ENCODE measurements at places on chromosomes 2 and 18.
A peak's percentile ranks its signal among the peaks of the same experiment; 100 is the strongest.

DNA sequence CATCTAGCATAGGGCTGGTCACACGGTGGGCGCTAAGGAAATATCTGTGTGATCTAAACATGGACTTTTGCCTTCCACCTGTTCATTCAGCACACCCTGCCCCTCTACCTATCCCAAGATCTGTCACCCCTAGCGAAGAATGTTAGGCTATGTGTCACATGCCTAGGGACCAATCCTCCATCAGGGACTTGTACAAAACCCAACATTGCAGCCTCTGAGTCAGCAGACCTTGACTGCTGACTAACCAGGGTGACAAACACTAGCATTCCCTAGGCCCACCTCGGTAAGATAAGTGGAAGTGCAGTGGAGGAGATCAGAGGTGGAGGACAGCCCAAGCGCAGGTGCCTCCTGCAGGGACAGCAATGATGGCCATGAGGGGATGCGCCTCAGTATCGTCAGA lies 99.2 kb downstream of the SOX11 start:
- no peak for DNase-seq

GRCh38 chr2:19722531-19722971 lies 179.2 kb downstream of the TTC32 start:
- peak; percentile 13 for DNase-seq

GRCh38 chr2:9992427-9993187 lies 41.1 kb downstream of the GRHL1 start:
- DNase-seq = no peak

GRCh38 chr2:215771241-215771640 lies 242.1 kb downstream of the MREG start:
- no peak for DNase-seq

DNA sequence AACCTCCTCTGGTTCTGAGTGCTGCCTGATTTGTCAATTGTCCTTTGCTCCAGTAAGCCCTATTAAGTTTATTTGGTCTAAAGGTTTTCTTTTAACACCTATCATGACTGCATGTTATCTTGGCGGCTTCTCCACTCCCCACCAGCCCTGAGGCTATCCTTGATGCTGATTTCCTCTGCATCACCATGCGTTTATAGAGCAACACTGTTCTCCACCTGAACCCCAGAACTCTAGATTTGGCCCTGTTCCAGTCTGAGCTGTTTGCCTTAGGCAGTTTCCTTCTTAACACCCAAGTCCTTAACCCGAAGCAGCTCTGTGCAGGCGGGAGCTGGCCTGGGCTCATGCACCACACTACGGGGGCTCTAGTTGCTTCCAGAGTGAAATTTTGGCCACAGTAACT lies 98.2 kb upstream of the NPAS2 start:
- no peak for DNase-seq

GRCh38 chr18:361941-362310 lies 94.1 kb upstream of the THOC1 start:
- DNase-seq = peak; percentile 49

GRCh38 chr2:144508172-144508851 lies 11.6 kb downstream of the ZEB2 start:
- DNase-seq = no peak

DNA sequence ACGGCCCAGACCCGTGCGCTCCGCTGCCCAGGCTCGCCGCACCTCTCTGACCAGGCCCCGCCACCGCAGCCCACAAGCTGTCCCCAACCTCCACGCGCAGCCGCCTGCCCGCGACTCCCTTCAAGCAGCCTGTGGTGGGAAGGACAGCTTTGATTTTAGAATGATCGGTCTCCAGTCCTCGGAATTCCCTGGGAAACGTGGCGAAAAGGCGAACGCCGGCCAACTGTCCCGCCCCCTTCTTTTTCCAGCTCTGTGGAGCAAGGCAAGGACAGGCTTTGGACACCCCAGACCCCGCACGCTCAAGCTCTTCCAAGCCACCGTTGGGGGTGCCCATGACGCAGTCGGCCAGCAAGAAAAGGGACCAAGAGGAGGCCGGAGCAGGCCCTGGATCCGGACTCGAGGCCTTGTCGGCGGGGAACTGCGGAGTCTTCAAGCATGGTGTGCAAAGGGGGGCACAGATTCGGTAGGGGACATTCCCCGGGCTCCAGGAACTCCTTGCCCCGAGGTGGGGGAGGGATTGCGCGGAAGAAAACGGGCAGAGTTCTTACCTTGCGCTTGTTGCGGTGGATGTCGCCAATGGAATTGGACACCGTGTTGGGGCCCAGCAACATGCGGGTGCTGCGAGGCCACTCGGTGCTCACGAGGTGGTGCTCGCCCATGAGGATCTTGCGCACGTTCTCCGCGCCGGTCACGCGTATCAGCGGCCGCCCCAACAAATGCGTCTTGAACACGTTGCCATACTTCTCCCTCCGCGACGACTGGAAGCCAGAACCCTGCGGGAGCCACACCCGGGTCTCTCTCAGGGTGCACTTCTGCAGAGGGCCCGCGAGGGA lies 4.0 kb downstream of the CYP26B1 start:
- DNase-seq = no peak

DNA sequence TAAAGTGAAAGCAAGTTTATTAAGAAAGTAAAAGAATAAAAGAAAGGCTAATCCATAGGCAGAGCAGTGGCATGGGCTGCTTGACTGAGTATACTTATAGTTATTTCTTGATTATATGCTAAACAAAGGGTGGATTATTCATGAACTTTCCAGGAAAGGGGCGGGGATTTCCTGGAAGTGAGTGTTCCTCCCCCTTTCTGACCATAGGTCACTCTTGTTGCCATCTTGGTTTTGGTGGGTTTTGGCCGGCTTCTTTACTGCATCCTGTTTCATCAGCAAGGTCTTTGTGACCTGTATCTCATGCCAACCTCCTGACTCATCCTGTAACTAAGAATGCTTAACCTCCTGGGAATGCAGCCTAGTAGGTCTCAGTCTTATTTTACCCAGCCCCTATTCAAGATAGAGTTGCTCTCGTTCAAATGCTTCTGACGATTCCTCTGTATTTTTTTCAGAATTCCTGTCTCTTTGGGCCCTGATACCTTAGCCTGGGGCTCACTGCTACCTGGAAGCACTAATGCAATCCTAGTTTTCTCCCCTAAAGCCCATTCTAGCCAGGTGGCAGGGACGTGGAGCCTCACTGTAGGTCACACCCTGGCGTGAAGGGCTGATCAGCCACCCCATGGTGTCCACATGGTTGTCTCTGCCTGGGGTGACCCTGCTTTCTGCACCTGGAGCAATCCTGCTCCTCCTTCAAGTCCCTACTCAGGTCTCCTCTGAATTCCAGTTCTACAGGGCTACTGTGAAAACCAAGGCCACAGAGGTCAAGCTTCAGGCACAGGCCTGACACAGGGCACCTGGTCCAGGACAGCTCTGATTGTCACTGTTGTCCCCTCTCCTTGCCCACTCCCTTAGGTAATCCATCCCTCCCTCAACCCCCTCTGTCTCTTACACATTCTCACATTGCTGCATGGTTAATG lies 6.0 kb upstream of the SLC35F6 start:
- DNase-seq = peak; percentile 99

DNA sequence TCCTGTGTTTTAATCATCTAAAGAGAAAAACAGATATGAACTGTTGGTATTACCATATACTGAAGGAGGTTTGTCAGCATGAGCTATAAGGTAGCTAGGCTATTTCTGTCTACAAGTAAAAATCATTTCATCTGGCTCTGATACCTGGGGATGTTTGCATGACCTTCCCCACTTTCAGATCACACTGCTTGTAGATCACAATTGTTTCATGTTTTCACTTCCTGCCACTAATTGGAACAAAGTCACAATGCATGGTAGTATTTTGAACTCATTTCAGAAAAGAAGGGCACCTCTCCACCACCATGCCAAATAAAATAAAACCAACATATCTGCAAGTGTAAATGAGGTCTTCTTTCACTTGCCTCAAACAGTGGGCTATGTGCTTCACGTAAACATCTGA lies 37.8 kb downstream of the NYAP2 start:
- DNase-seq = no peak

GRCh38 chr2:12293874-12294273 lies 422.9 kb upstream of the TRIB2 start:
- no peak for DNase-seq

DNA sequence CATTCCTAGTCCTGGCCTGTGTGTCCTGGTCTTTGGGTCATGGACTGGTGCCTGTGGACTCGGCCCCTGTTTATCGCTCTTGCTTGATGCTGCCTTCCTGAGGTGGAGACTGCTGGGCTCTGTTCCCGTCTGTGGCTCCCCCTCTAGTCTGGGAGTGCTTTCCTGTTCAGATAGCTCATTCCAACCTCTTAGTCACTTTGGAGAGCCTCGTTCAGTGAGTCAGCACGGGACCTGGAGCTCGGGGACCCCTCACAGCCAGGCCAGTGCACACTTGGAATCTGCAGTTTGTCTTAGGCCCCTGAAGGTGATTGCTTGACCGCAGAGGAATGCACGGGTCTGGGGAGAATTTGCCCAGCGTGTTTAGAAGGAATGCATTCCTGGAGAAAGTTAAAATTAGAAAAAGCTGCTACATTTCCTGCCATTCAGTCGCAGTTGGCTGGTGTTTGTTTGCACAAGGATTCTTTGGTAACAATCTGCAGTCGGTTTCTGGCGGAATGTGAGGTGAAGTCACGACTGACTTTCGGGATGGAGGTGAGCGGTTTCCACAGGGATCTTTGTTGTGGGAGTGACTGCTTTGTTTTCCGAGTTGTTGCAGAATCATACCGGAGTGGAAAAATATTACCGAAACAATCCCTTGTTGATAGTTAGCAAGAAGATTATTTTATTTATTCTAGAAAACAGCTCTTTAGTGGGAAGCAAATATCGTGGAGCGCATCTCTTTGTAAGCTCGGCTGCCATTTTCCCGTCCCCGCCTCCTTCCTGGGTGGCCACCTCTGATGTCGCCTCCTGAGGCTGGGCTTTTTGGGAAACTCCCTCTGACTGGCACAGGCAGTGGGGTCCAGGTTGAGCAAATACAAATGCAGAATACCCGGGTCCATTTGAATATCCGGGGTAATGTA lies 29.6 kb downstream of the SH3BP4 start:
- DNase-seq = peak; percentile 99

- peak; percentile 16 for DNase-seq
These were observed 363.6 kb upstream of the CWC22 start for GRCh38 chr2:180370511-180371205.

DNA sequence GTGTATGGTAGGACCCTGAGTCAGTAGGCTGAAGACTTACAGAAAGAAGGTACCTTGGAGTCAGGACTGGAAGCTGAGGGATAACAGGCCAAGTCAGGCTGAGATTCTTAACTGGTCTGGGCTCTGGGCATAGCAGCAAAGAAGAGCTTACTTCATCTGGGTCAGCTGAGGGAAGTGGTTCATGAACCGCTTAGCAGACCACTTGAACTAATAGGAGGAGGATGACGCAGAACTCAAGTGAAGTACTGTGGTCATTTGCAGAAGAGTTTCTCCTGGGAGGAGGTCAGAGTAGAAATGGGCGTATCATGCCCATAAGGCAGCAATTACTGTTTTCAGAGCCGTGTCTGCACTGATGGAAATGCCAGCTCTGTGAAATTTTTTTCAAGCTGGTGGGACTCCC lies 164.5 kb downstream of the LCLAT1 start:
- no peak for DNase-seq

GRCh38 chr2:18413676-18414396 lies 146.6 kb downstream of the RDH14 start:
- DNase-seq = peak; percentile 85

- DNase-seq = peak; percentile 48
These were observed 132.7 kb upstream of the XPO1 start for GRCh38 chr2:61670591-61671501.

DNA sequence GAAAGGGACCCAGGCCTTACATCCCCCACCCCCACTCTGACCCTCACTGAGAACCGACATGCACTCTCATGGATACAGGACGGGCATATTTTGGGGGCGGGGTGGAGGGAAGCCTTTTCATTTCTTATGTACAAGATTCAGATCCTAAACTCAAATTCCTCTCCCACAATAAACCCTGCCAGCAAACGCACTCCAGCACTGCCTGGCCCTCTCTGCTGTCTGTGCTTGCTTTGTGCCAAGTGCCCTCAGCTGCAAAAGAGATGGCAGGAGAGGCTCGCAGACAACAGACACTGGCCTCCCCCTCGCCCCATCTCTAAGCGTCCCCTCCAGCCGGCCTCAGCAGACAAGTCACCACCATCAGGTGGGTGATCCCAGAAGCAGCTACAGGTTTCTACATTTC lies 42.4 kb downstream of the FAM168B start:
- DNase-seq = no peak

GRCh38 chr2:48258481-48259149 lies 271.3 kb upstream of the STON1 start:
- DNase-seq = no peak

- DNase-seq = peak; percentile 16
These were observed 38.6 kb downstream of the RAMP1 start for GRCh38 chr2:237898057-237898414.

- peak; percentile 44 for DNase-seq
These were observed 27.0 kb downstream of the SKA1 start for GRCh38 chr18:50401888-50402287.

DNA sequence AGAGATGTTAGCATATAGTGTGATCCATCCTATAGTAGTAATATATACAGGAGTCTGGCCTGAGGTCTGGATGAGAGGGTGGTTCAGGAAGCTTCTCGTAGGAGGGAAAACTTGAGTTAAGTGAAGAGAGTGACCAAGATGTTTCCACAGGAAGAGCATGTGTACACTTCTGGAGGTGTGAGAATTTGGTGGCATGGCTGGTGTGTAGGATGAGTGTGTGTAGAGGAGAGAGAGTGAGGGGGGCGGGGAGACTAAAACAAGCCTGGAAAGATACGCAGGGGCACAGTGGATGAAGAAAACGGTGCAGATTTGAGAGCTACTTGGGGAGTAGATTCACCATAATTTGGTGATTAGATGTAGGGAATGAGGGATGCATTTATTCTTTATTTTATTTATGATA lies 43.5 kb upstream of the CTLA4 start:
- no peak for DNase-seq

- DNase-seq = peak; percentile 97
These were observed 104.7 kb upstream of the MYO3B start for GRCh38 chr2:170073288-170073687.

GRCh38 chr2:33291278-33292013 lies 185.0 kb upstream of the RASGRP3 start:
- DNase-seq = peak; percentile 76

- DNase-seq = no peak
These were observed 181.5 kb downstream of the TTC32 start for GRCh38 chr2:19720306-19720705.

DNA sequence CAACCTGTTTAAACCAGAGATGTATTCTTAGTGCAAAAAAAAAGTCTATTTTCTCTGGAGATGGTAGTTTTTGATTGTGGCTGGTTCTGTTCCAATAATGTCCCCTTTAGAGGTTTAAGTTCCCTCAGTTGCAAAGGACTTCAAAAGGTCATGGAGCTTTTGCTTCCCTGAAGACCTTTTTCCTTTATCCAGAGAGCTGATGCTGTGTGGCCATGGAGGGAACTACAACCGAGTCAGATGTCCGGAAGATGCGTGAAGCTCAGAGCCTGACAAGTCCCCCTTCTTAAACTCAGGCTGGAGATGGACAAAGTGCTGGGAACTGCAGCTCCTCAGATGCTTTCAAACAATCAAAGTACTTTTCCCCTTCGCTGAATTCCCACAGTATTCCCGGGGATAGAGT lies 176.1 kb downstream of the TMEM18 start:
- DNase-seq = no peak

GRCh38 chr18:76454418-76454817 lies 40.6 kb downstream of the ZNF516 start:
- DNase-seq = no peak

GRCh38 chr2:177466337-177467195 lies 74.0 kb downstream of the AGPS start:
- DNase-seq = no peak

GRCh38 chr2:100831831-100832230 lies 11.9 kb downstream of the NPAS2 start:
- DNase-seq = no peak

- DNase-seq = peak; percentile 96
These were observed 215.5 kb upstream of the CWC22 start for GRCh38 chr2:180222644-180223043.

GRCh38 chr18:79926715-79927606 lies 24.5 kb downstream of the SLC66A2 start:
- no peak for DNase-seq

Data from fibroblast of pulmonary artery (primary cell).